Keratinocyte (primary cell): ENCODE measurements at places on chromosomes 7 and 10. TPM values are rescaled to one million over a fixed set of nuclear protein-coding genes. Genes with fewer than 3 reads are reported as not detected.

APBB1IP gene
- not detected in 3 replicates for polyA plus RNA-seq

SND1 gene
- polyA plus RNA-seq, result 140 to 173 TPM (median 150 TPM) in 3 replicates

CUZD1 gene
- polyA plus RNA-seq, result 0.34 to 0.93 TPM (median 0.58 TPM) in 3 replicates

WDFY4 gene
- 0.02 to 0.04 TPM (median 0.04 TPM) in 3 replicates for polyA plus RNA-seq

PRPS1L1 gene
- not detected in 3 replicates for polyA plus RNA-seq

PLEKHS1 gene
- not detected in 3 replicates for polyA plus RNA-seq

EGFR gene
- polyA plus RNA-seq, result 109 to 159 TPM (median 120 TPM) in 3 replicates

DNA sequence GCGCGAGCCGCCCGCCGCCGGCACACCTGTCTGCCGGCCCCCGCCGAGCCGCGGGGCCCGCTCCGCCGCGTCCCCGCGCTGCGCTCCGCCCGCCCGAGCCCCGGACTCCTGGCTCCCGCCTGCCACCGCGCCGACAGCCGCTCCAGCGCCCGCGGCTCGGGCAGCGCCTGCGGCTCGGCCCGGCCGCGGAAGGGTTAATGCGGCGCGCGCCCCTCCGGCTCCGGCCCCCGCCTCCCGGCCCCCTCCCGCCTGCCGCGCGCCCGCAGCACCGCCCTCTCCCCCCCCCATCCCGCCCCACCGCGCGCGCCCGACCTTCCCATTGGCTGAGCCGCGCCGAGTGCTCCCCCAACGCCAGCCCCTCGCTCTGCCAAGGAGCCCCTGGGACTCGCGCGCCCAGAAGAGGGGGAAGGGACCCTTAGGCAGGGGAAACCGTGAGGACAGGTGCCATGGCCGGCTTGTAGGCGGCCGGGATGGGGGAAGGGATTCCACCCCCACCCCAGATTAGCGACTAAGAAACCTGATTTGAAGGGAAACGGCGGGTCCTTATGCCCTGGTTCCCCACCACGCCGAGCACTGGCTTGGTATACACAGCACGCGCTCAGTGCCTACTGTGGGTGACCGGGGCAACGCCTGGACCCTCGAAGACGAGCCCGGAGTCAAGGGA, at the start of gene KCNH2:
KCNH2 (minus strand) TSS at position 196 of the 664 bp plus-strand sequence. CDS start 408 bp downstream, outside the sequence.
- H3K4me1 ChIP-seq, result peaks cover 2% of the 10 kb centered on the region
- H3K27ac ChIP-seq, result no peak within 1 kb of the TSS
- DNase-seq, result no peak
- H3K36me3 ChIP-seq, result no peaks in the 10 kb centered on the region
- H3K4me3 ChIP-seq, result no peak within 1 kb of the TSS

- no peak overlapping the region for H3K4me3 ChIP-seq
- DNase-seq, result no peak
- no peaks in the 10 kb centered on the region for H3K36me3 ChIP-seq
- no peaks in the 10 kb centered on the region for H3K4me1 ChIP-seq
- H3K27me3 ChIP-seq, result no peaks in the 10 kb centered on the region
These were observed 66.3 kb downstream of the VIPR2 start for GRCh38 chr7:159078193-159078910.

DNA sequence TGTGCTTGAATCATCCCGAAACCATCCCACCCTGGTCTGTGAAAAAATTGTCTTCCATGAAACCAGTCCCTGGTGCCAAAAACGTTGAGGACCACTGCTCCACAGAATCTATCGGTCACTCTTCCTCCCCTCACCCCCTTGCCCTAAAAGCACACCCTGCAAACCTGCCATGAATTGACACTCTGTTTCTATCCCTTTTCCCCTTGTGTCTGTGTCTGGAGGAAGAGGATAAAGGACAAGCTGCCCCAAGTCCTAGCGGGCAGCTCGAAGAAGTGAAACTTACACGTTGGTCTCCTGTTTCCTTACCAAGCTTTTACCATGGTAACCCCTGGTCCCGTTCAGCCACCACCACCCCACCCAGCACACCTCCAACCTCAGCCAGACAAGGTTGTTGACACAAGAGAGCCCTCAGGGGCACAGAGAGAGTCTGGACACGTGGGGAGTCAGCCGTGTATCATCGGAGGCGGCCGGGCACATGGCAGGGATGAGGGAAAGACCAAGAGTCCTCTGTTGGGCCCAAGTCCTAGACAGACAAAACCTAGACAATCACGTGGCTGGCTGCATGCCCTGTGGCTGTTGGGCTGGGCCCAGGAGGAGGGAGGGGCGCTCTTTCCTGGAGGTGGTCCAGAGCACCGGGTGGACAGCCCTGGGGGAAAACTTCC, 784 bp upstream of the SERPINE1 start:
- H3K27me3 ChIP-seq, result no peaks in the 10 kb centered on the region
- peak overlapping the region; percentile 2 for H3K4me3 ChIP-seq
- H3K4me1 ChIP-seq, result peaks cover 49% of the 10 kb centered on the region

DNA sequence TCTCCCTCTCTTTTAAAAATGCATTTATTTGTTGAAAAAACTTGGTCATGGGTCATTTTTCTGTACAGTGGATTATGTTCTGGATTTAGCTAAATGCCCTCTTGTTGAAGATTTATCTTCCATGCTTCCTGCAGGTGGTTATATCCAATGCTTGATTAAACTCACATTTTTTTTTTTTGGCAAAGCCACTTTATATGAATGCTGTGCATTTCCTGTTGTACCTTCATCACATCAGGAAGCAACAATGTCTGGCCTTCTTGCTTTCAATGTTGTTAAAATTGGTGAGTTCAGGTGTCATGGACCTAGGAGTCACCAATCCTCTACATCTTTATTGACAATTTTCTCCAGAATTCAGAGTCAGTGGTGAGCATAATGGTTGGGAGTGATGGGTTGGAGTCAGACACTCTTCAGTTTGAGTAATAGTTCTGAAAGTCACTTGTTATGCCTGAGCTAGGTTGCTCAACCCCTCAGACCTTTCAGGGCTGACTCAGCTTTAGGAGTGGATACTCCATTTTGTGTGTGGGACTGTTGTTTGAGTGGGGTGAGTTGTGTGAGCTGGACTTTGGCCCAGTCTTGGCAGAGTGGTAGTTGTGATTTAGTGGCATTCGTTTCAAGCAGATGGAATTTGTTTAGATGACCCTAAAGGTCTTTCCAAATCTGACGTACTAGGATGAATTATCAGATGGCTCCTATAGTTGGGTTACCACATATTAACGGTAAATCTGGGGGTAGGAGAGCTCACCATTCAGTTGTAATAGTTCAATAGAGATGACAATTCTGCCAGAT, 213.5 kb upstream of the ZNF32 start:
- H3K36me3 ChIP-seq, result no peaks in the 10 kb centered on the region
- DNase-seq, result no peak
- no peaks in the 10 kb centered on the region for H3K4me1 ChIP-seq
- no peak overlapping the region for H3K4me3 ChIP-seq
- no peaks in the 10 kb centered on the region for H3K27me3 ChIP-seq

GRCh38 chr7:151940048-151940811, 16.0 kb upstream of the GALNTL5 start:
- peaks cover 26% of the 10 kb centered on the region for H3K27me3 ChIP-seq
- H3K4me3 ChIP-seq, result no peak overlapping the region
- H3K36me3 ChIP-seq, result no peaks in the 10 kb centered on the region
- no peak for DNase-seq

DNA sequence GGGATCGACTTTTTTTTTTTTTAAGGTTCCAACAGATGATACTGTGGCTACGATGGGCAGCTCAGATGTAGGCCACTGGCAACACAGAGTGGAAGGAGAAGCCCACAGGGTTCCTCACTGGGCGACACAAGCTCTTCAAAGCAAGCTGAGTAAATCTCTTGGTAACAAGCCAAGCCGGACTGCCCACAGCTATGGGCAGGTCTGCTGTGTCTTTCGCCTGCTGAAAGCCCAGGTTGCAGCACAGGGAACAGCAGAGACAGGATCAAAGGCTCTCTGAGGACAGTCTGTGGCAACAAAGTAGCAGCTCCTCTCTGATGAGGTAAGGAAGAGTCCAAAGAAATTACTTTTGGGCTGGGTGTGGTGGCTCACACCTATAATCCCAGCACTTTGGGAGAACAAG, 83.6 kb downstream of the KCNMA1 start:
- no peak overlapping the region for H3K27ac ChIP-seq
- H3K4me3 ChIP-seq, result no peak overlapping the region
- H3K36me3 ChIP-seq, result no peaks in the 10 kb centered on the region

- no peak overlapping the region for H3K4me3 ChIP-seq
- no peak for DNase-seq
- no peaks in the 10 kb centered on the region for H3K36me3 ChIP-seq
- no peak overlapping the region for H3K27ac ChIP-seq
These were observed 25.5 kb downstream of the FGFBP3 start for GRCh38 chr10:91883549-91884444.

DNA sequence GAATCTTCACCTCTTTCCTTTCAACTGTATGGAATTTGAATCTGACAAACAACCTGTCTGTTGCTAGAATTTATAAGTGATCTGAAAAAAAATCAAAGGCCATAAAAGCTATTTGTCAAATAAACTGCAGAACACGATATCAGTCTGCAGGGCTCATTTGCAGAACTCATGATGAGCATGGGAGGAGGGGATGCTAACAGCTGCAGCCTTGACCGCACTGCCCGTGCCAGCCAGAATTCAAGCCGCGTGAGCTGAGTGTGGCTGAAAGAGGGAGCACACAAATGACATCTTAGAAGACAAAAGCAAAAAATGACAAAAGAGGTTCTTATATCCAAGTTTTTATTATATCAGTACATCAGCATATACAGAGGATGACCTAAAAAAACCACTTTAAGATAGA, 15.7 kb downstream of the LRRTM3 start:
- H3K27me3 ChIP-seq, result no peaks in the 10 kb centered on the region
- H3K4me3 ChIP-seq, result no peak overlapping the region
- no peak for DNase-seq
